ENCODE measurements at places on chromosomes 16 and 17.

- DNase-seq, result no peak
These were observed 7.2 kb downstream of the WWOX start for GRCh38 chr16:78106686-78107085.

GRCh38 chr17:12127667-12128066 lies 107.0 kb downstream of the MAP2K4 start:
- no peak for DNase-seq

GRCh38 chr17:75731716-75732498 lies 10.6 kb downstream of the ITGB4 start:
- DNase-seq, result no peak

GRCh38 chr16:48627148-48627547 lies 17.2 kb upstream of the N4BP1 start:
- no peak for DNase-seq

Data from MCF 10A (cell line).